ENCODE measurements at places on chromosomes 2 and 18. TPM values are rescaled to one million over a fixed set of nuclear protein-coding genes. Genes with fewer than 3 reads are reported as not detected.

DNA sequence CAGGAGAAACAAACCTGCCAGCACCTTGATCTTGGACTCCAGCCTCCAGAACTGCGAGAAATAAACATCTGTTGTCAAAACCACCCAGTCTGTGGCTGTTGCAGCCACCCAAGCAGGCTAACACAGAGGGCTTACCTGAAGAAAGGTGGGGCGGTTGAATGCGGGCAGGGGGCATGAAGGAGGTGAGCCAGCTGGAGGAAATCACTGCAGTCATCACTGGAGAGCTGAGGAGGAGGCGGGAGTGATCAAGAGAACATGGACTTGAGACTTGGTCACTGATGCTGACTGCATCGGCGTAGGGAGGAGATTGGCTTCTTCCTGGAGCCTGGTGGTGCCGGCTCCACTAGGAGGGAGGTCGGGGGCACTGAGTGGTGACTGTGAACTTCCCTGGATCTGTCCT is 14.6 kb upstream of the ARMC9 start:
- H3K4me3 ChIP-seq: no peak overlapping the region
- H3K27me3 ChIP-seq: no peaks in the 10 kb centered on the region
- no peaks in the 10 kb centered on the region for H3K36me3 ChIP-seq
- no peak for DNase-seq
- peaks cover 6% of the 10 kb centered on the region for H3K4me1 ChIP-seq

DNA sequence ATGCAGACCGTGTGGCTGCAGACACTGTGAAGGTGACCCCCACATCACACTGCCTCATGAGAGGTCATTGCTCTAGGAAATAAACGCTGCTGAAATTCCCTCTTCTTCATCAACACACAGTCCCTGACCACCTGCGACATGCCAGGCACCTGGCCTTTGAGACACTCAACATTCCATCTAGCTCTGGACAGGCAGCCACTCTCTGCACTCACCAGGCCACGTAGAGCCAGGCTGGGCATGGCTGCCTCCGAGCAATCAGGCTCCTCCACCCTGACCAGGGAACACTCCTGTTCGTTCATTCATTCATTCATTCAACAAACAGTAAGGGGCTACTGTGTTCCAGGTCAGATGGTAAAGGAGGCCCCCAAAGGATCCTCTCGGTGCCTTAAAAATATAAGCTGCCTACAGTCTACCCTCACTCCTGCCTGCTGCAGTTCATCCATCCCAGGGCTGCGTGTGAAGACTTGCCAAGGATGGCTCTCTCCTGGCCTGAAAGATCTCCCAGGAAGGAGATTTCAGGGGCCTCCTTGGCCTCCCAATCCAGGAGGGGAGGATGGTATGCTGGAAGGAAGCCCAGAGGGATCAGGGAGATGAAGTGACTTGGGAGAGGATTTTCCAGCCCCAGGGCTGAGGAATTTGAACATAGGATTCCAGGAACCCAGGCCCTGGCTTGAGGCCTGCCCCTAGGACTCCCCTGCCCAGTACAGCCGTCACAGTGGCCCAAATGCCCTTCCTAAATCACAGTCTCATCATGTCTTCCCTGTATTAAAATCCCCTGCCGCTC is 66.7 kb downstream of the TNS1 start:
- H3K27me3 ChIP-seq: no peaks in the 10 kb centered on the region
- no peak for DNase-seq
- peaks cover 85% of the 10 kb centered on the region for H3K4me1 ChIP-seq
- H3K36me3 ChIP-seq: no peaks in the 10 kb centered on the region
- peak overlapping the region; percentile 80 for H3K27ac ChIP-seq

Gene RASGRP3
- 7.8 TPM for total RNA-seq

DNA sequence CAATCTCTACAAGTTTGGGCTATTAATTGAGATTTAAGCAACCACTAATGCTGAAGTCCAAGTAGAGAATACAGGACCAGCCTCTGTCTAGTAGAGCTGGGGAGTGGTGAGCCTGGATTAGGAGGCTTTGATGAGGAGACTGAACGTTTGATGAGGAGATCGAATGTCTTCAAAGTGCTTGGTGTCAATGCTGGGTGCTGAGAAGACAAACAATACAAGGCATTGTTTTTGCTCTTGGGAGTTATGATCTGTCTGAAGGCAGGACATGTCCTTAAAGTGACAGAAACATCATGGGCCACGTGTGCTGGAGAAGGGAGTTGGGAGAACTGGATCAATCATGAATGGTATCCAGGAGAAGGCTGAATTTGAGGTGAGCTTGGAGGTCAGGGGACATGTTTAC is 143.6 kb downstream of the SPHKAP start:
- no peak overlapping the region for H3K27ac ChIP-seq
- no peaks in the 10 kb centered on the region for H3K36me3 ChIP-seq
- no peak for DNase-seq
- no peaks in the 10 kb centered on the region for H3K27me3 ChIP-seq
- no peak overlapping the region for H3K4me3 ChIP-seq

Gene SNED1
- 14.9 TPM for total RNA-seq

- H3K4me3 ChIP-seq: no peak overlapping the region
- no peaks in the 10 kb centered on the region for H3K27me3 ChIP-seq
- H3K4me1 ChIP-seq: peaks cover 7% of the 10 kb centered on the region
- no peak overlapping the region for H3K27ac ChIP-seq
- peaks cover 2% of the 10 kb centered on the region for H3K36me3 ChIP-seq
- no peak for DNase-seq
Observed at GRCh38 chr2:25853038-25853638, 25.1 kb downstream of the ASXL2 start.

Gene MCFD2
- 41.0 TPM for total RNA-seq

Gene CFAP65
- total RNA-seq: not detected

Gene CPO
- not detected for total RNA-seq

GRCh38 chr2:171762879-171763573 is 75.8 kb downstream of the DYNC1I2 start:
- no peaks in the 10 kb centered on the region for H3K27me3 ChIP-seq
- peaks cover 23% of the 10 kb centered on the region for H3K36me3 ChIP-seq
- DNase-seq: no peak
- H3K4me1 ChIP-seq: no peaks in the 10 kb centered on the region

Gene SLC23A3
- 3.2 TPM for total RNA-seq

Gene POTEC
- total RNA-seq: not detected

- H3K27me3 ChIP-seq: no peaks in the 10 kb centered on the region
- DNase-seq: no peak
- peak overlapping the region; percentile 38 for H3K27ac ChIP-seq
- no peak overlapping the region for H3K4me3 ChIP-seq
- peaks cover 24% of the 10 kb centered on the region for H3K4me1 ChIP-seq
Observed at GRCh38 chr2:9703701-9704221, 73.0 kb upstream of the YWHAQ start.

Gene PKDCC
- 5.6 TPM for total RNA-seq

GRCh38 chr18:25279556-25279955 is 72.4 kb downstream of the ZNF521 start:
- peaks cover 17% of the 10 kb centered on the region for H3K4me1 ChIP-seq
- H3K27ac ChIP-seq: no peak overlapping the region

GRCh38 chr2:40353231-40353630 is 98.7 kb downstream of the SLC8A1 start:
- no peak overlapping the region for H3K4me3 ChIP-seq
- H3K36me3 ChIP-seq: no peaks in the 10 kb centered on the region
- no peaks in the 10 kb centered on the region for H3K27me3 ChIP-seq
- H3K4me1 ChIP-seq: no peaks in the 10 kb centered on the region
- H3K27ac ChIP-seq: no peak overlapping the region

DNA sequence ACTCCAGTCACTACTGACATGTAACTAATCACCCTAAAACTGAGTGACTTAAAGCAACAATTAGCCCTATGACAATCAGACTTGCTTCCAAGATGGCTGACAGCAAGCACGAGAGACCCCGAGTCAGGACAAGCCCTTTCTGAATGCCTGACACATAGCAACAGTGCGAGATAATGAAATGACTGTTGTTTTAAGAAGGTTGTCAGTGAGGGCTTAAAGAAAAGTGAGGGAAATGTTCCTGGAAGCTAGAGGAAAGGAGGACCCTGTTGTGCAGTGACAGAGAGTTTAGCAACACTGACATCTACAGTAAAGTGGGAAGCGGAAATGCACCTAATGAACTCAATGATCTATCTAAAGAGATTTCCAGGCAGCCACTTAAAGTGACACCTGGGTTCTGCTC is 163.1 kb downstream of the STK39 start:
- H3K4me3 ChIP-seq: no peak overlapping the region
- peaks cover 10% of the 10 kb centered on the region for H3K4me1 ChIP-seq
- no peak for DNase-seq
- no peak overlapping the region for H3K27ac ChIP-seq

GRCh38 chr2:128523457-128523856 is 204.8 kb upstream of the HS6ST1 start:
- DNase-seq: no peak
- no peaks in the 10 kb centered on the region for H3K27me3 ChIP-seq
- H3K36me3 ChIP-seq: no peaks in the 10 kb centered on the region
- no peak overlapping the region for H3K4me3 ChIP-seq
- H3K27ac ChIP-seq: no peak overlapping the region

DNA sequence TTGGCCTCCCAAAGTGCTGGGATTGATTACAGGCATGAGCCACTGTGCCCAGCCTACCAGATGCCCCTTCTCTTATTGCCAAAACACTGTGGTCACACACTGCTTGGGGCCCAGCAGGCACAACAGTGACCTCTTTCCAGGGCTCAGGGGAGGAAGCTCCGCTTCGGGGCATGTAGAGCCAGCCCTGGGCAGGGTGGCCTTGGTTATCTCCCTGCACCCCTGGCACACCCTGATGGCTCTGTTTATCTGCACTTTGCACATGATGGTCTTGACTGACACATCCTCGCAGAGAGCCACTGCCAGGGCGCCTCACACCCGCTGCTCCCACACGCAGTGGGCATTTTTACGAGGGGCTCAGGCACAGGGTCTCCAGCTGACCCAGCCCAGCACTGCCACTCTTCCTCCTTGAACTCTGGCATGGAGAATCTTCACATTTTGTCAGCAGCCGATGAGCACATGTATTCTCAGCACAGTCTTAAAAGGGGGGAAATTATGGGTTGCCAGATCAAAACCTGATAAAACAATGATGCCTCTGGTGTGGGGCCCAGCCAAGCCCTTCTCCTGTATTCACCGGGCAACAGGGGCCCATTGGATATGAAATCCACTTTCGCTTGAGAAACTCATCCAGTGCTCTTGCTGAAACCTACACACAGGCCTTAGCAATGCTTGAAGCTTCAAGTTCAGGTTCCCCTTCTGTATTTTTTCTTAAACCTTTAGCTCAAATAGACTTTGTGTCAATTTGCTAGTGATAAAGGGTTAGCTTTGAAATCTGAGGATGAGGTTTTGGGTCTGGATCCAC is 5.9 kb downstream of the GYPC start:
- H3K36me3 ChIP-seq: no peaks in the 10 kb centered on the region
- H3K4me1 ChIP-seq: peaks cover 60% of the 10 kb centered on the region

- no peaks in the 10 kb centered on the region for H3K36me3 ChIP-seq
- H3K4me1 ChIP-seq: no peaks in the 10 kb centered on the region
- DNase-seq: no peak
- no peak overlapping the region for H3K4me3 ChIP-seq
Observed at GRCh38 chr18:27033722-27034121, 151.4 kb downstream of the CHST9 start.

GRCh38 chr18:12692206-12692605 is 10.3 kb downstream of the CEP76 start:
- H3K27me3 ChIP-seq: no peaks in the 10 kb centered on the region
- no peak overlapping the region for H3K4me3 ChIP-seq
- H3K36me3 ChIP-seq: peaks cover 10% of the 10 kb centered on the region
- no peak overlapping the region for H3K27ac ChIP-seq

Gene EPC2
- 30.3 TPM for total RNA-seq

Gene C2orf15
- total RNA-seq: 0.72 TPM

GRCh38 chr2:162746310-162746709 is 92.3 kb downstream of the KCNH7 start:
- H3K27ac ChIP-seq: no peak overlapping the region
- H3K4me1 ChIP-seq: no peaks in the 10 kb centered on the region
- no peaks in the 10 kb centered on the region for H3K36me3 ChIP-seq
- DNase-seq: no peak
- no peaks in the 10 kb centered on the region for H3K27me3 ChIP-seq
- no peak overlapping the region for H3K4me3 ChIP-seq

Gene GPR35
- 7.5 TPM for total RNA-seq

DNA sequence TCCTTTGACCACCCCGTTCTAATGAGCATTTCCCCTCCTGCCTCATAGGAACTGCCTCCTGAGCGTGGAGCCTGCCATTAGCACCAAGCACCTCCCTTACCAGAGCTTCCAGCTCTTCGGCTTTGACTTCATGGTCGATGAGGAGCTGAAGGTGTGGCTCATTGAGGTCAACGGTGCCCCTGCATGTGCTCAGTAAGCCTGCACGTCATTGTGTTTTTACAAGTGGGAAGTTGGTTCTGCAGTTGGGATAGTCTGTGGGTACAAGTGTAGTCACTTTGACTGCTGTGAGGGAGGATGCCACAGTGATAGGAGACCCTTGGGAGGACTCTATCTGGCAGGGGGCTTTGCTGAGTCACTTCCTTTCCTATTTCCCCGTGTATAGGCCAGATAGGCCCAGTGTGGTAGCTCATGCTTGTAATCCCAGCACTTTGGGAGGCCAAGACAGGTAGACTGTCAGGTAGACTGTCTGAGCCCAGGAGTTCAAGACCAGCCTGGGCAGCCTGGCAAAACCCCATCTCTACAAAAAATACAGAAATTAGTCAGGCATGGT is 22.0 kb upstream of the POLR1B start:
- DNase-seq: no peak
- no peaks in the 10 kb centered on the region for H3K27me3 ChIP-seq
- no peaks in the 10 kb centered on the region for H3K4me1 ChIP-seq
- no peak overlapping the region for H3K4me3 ChIP-seq

DNA sequence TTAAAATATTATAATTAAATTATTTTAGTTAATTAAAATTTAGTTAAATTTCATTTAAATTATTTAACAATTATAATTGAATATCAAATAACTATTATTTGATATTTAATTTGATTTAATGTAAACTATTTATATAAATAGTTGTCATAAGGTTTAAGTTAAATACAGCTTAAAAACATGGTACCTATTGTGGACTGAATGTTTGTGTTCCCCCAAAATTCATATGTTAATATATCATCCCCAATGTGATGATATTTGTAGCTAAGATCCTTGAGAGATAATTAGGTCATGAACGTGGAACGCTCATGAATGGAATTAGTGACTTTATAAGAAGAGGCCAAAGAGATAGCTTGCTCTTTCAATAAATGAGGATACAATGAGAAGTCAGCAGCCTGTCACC is 505.7 kb upstream of the LRATD1 start:
- no peaks in the 10 kb centered on the region for H3K4me1 ChIP-seq
- H3K36me3 ChIP-seq: no peaks in the 10 kb centered on the region
- H3K27ac ChIP-seq: no peak overlapping the region
- DNase-seq: no peak

- no peaks in the 10 kb centered on the region for H3K36me3 ChIP-seq
- no peak overlapping the region for H3K4me3 ChIP-seq
- peaks cover 7% of the 10 kb centered on the region for H3K4me1 ChIP-seq
- no peaks in the 10 kb centered on the region for H3K27me3 ChIP-seq
- H3K27ac ChIP-seq: no peak overlapping the region
Observed at GRCh38 chr2:25197336-25198208, 29.2 kb upstream of the POMC start.

Gene GKN2
- total RNA-seq: not detected

GRCh38 chr18:31666055-31666454 is 18.3 kb downstream of the B4GALT6 start:
- no peak overlapping the region for H3K27ac ChIP-seq
- no peaks in the 10 kb centered on the region for H3K27me3 ChIP-seq
- H3K4me1 ChIP-seq: peaks cover 3% of the 10 kb centered on the region
- no peak overlapping the region for H3K4me3 ChIP-seq

All from suprapubic skin (tissue), 4 donors.